ENCODE measurements at places on chromosomes 1 and 21.

- peak; percentile 3 for DNase-seq
These were observed 83.5 kb upstream of the CLDN14 start for GRCh38 chr21:36563341-36563926.

DNA sequence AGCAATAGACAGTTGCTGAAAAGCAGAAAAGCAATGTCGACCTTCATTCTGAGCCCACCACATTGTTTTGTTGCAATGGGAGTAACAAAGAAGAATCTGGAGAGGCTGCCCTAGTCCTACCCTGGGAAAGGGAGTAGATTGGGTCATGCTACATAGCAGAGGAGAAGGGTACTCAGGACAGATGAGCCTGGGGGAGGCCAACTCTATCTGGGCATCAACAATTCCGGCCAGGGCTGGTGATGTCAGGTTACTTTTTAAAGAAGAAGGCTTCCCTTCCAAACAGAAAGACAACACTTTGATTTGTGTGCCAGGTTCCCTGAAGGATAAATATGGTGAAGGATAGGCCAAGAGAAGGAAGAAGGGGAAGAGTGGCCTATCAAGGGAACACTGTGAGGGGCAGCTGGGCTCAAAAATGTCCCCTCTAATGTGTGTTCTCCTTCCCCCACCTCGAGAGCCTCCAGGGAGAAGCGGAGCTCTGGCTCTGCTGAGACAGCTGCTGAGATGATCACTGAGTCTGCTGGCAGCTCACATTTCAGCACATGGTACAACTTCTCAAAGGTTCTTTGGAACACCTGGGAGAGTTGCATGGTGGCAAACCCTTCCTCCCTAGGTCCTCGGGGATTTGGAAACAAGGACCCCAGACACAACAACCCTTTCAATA is 3.2 kb upstream of the ADIPOR1 start:
- no peak for DNase-seq

DNA sequence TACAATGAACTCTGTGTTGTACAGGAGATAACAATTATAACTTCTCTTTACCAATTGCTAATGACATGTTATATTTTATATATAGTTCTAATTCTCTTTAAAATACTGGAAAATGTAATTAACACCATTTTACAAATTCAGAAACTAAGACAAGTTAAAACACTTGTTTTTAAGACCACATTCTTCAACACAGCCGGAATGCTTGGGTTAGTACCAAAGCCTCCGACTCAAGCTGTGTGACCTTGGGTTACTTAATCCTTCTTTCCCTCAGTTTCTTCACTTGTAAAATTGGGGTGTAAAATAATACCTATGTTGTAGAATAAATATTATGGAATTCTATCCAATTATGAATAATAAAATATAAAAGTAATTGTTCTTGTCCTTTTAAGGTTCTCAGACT is 378.7 kb downstream of the USH2A start:
- DNase-seq = no peak

DNA sequence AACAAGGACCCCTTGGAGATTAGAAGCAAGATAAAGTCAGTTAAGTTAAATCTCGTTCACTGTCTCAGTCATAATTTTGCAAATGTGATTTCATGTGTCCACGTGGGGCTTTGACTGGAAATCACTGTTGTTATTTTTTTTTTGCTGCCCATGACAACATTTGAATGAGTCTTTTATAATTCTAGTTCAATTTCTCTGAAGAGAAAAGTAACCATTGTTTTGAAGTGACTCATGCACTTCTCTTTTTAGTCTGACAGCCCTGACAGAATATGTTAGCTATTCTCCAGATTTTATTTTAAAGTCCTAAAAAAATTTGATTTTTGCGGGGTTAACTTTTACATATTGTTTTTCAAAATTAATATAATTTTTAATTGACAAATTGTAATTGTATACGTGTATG is 30.7 kb upstream of the NLRP3 start:
- DNase-seq = no peak

- no peak for DNase-seq
These were observed 196.9 kb downstream of the TTLL7 start for GRCh38 chr1:83802023-83802422.

- no peak for DNase-seq
These were observed 38.3 kb upstream of the GALNT2 start for GRCh38 chr1:230028602-230029223.

- DNase-seq = no peak
These were observed 61.1 kb downstream of the FMN2 start for GRCh38 chr1:240152611-240153297.

GRCh38 chr1:180482425-180483275 is 19.7 kb downstream of the ACBD6 start:
- DNase-seq = no peak

DNA sequence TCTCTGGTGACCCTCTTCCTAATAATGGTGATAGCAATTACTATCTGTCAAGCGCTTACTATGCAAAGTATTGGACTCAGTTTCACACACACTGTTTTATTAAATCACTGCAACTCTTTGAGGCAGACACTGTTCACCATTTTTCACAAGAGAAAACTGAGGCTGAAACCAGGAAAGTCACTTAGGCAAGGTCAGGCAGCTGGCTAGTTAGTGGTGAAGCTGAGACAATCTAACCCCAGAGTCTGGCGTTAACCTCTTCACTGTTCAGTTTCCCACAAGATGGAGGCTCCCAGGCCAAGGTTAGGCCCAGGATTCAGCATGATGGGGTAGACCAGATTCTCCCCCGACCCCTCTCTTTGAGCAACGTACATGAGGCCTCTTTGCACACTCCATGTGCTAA is 4.8 kb upstream of the GJA8 start:
- DNase-seq = no peak

GRCh38 chr1:110787328-110788071 is 85.4 kb upstream of the CD53 start:
- DNase-seq = no peak

DNA sequence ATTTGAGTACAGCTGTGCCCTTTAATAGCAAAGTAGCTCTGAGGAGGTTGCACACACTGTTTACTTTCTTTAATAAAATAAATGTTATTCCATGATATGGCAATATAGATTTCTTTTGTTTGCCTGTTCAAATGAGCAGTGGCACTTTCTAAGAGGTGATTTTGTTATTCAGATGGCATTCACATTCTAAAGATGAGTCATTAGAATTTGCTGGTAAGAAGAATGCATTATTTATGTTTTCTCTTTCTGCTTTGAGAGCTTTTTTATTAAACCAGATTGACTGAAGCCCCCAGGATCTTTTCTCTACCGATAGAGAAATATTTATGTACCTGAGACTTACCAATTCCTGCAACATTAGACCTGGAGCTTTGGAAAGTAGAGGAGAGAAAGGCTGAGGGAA is 11.2 kb upstream of the LEPR start:
- no peak for DNase-seq

DNA sequence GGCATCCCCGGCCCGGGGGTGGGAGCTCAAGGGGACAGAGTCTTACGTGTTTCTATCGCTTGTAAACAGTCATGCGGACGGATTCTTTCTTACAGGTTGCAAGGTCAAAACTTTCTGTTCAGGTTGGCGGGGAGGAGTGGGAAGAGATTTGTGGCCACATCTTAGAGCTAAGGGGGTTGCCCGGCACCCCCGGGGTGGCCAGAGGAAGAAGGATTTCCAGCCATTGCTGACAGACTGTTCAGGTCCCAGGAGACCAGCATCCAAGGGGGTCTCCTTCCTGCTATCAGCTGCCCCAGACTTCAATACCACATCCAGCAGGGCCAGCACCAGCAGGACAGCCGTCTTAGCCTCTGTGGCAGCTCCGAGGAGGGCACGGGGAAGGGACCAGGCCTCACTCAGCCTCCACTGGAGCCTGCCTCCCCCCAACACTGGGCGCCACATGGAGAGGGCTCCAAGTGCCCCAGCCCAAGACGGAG is 52.0 kb downstream of the KIF21B start:
- no peak for DNase-seq

GRCh38 chr1:241640149-241640866 is at the start of the genes CHML and OPN3:
Gene CHML, minus strand, starts transcription at chr1:241640369. Its CDS starts 4,603 bp downstream, at chr1:241635766.
Gene OPN3, minus strand, starts transcription at chr1:241640369. Its CDS starts 115 bp downstream, at chr1:241640254.
- DNase-seq = peak; percentile 88

- no peak for DNase-seq
These were observed 5.8 kb downstream of the SDC3 start for GRCh38 chr1:30902593-30903290.

DNA sequence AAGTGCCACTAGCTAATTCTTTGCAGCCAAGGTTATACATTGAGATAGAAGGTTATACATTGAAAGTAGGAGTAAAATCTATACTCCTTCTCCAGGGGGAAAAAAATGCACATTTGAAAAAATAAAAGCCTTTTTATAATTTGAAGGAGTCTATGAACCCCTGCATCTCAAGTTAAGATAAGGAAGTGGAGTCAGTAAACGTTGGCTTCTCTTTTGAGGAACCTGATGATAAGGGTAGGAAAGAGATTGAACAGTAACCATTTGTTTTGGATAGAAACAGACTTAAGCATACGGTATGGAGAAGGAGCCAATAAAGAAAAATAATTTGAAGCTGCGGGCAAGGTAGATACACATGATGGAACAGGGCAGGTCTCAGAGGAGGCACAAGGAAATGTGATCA is 64.1 kb downstream of the RPAP2 start:
- no peak for DNase-seq

DNA sequence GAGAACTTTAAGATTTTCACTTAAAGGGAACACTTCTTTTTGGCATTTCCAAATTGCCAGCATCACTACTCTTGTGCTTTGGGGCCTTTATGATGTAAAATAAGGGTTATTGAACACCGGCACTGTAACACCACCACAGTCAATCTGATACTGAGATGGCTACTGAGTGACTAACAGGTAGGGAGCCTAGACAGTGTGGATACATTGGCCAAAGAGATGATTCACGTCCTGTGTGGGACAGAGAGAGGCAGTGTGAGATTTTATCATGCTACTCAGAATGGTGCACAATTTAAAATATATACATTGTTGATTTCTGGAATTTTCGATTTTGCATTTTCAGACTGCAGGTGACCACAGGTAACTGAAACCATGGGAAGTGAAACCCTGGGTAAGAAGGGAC is 261.6 kb downstream of the SPATA17 start:
- no peak for DNase-seq

GRCh38 chr21:41373763-41374162 is 11.9 kb downstream of the MX2 start:
- peak; percentile 35 for DNase-seq

- DNase-seq = no peak
These were observed 1659.6 kb downstream of the NCAM2 start for GRCh38 chr21:22657781-22658180.

GRCh38 chr1:211603191-211603701 is 24.3 kb upstream of the SLC30A1 start:
- DNase-seq = no peak

DNA sequence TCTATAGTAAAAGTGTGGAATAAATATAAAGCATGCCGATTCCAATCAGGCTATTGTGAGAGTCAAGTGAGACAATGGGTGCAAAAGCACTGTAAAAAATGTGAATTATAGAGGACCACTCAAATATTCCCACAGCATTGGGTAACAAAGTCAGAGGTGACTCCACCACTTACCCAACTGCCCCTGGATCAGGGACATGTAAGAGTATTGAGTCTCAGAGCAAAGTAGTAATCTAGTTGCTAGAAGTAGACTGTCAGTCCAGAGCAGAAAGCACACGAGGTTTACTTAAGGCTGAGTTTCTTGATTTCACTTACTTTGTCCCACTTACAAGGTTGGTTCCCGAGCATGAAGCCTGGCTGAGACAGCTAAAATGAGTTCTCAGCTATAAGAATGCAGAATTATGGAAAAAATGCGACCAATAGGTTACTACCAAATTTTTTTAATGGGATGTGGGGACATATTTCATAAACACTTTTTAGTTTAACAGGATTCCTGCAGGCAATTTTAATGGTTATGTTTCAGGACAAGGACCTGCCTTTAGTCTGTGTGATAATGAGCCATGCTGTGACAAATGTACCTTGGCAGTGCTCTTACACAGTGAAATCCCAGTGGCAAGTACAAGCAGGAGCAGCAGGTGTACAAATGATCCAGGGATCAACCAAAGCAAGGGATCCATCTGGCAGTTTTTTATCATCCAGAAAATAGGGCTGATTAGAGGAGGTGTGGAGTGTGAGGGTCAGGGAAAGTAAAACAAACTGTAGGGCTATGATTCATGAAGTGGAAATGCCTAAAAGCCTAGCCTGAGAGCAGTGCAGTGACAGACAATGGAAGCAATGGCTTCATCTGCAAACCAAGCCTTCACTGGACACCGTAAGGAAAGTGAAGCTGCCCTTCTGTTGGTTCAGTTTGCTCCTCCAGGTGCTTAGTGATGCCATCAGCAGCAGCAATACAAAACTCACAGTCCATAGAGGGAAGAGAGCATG is 156.2 kb upstream of the SPAG17 start:
- no peak for DNase-seq

- no peak for DNase-seq
These were observed 37.3 kb downstream of the HSD3B1 start for GRCh38 chr1:119544165-119544762.

GRCh38 chr1:235725434-235725833 is 75.8 kb upstream of the GNG4 start:
- DNase-seq = no peak

- peak; percentile 81 for DNase-seq
These were observed 709 bp downstream of the ZNF644 start for GRCh38 chr1:91020967-91021685.

GRCh38 chr1:234550341-234551031 is 59.5 kb downstream of the IRF2BP2 start:
- DNase-seq = no peak

DNA sequence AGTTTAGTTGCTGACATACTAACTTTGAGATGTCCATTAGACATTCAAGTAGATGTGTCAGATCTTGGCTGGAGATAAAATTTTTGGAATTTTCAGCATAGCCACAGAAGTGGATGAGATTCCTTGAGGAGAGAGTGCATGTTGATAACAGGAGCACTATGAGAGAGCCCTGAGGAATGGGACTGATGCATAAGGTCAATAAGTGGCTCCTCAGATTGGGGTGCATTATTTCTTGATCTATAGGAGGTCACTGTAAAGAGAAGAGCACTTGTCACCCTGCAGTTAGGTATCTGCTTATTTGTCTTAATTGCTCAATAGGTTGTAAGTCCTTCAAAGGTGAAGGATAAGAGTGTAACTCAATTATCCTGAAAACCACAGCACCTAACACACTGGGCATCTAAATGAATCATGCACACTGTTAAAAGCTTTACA is 52.0 kb upstream of the TACSTD2 start:
- DNase-seq = no peak

DNA sequence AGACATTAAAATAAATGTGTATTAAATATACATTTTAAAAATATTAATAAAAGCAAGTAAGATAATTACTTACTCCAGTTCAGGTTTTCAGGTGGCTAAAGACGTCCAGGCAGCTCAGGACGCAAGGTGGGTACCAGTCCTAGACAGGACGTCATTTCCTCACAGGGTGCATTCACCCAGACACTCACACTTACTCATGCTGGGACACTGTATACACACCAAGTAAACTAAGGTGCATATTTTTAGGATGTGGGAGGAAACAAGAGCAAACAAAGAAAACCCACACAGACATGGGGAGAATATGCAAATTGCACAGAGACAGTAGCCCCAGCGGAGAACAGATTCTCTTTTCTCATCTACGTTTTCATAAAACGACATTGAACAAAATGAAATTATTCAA is 457.9 kb downstream of the BRINP3 start:
- DNase-seq = no peak

GRCh38 chr1:27430903-27431600 is 38.6 kb downstream of the GPR3 start:
- no peak for DNase-seq

All from tibial artery (tissue), 4 donors.